ENCODE measurements at places on chromosomes 16 and 17.

- no peak for DNase-seq
Measured at GRCh38 chr17:7409716-7410115, 2.1 kb downstream of the NLGN2 start.

DNA sequence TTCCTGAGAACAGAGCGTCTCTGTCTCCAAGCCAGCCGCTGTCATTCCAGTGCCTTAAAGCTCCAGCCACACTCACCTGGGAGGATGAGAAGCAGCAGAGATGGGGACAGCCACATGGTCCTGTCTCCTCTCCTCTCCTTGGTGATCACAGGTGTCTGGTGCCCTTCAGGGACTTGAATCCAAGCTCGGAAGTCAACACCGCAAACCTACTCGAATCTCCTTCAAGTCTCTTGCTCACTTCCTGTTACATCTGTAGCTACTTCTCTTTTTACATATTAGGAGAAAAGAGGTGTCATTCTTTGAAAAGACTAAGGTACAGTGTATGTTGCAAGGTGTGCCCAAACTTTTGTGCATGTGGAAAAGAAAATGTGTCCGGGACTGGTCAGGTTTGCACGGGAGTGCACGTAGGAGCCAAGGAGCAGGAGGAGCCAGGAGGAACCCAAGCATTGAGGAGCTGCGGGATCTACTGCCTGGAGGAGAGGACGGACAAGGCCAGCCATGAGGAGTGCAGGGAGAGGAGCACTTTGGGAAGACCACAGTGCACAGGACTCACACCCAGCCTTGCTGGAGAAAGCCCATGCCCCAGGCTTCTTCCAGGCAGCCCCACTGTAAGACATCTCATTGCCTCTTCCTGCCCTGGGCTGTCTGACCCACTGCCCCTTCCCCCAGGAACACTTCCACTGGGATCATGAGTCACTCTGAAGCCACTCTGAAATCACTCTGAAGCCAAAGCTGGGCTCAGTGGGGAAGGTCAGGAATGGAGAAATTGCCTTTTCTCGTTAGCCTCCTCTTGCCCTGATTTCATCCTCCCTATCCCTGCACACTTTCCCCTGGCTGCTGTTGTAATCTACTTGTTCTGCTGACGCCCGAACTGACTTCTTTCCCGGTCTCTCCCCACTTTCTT lies at the start of gene CD300LD:
Gene CD300LD (minus strand): TSS at position 197 of the 904 bp plus-strand sequence. CDS start 81 bp downstream, at position 116.
- DNase-seq = no peak

DNA sequence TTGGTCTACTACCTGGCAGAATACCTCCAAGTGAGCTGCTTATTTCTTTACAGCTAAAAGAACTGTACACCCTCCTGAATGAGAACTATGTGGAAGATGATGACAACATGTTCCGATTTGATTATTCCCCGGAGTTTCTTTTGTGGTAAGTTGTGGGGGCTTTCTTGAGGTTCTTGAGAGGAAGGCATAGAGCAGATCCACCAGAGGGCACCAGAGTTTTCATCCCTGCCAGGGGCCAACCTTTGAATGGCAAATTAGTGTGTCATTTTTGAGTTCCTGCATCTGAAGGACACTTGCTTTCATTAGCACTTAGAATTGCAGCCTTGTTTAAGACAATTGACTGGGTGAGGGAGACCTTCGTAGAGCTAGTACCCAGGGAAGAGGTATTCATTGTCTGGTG lies 35.0 kb downstream of the NMT1 start:
- DNase-seq = peak; percentile 35

DNA sequence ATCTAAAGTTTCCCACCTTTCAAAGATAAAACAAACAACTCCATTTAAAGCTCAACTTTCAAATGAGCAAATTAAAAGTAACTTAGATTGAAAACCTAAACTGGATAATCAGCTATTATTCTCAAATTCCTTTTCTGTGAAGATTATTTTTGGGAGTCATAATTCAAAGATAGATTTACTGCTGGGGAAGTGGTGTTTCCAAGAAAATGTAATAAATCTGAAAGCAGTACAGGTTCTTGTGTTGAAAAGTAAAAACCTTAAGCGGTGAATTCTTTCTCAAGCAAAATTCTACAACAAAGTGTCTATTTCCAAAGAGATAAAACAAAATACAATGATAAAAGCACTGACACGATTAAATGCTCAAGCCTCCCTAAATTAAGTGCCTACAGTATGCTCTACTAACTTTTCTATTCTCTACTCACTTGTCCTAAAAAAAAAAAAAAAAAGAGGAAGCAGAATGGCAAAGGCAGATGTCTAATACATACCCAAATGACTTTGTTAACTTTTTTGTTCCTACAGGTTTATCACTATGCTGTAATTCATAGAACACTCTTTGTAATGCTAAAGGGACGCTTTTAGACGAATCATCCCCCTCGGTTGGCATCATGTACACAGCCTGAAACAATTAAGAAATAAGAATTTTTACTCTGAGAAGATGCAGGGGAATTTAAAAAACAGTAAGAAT lies 34.5 kb downstream of the LITAFD start:
- DNase-seq = no peak

DNA sequence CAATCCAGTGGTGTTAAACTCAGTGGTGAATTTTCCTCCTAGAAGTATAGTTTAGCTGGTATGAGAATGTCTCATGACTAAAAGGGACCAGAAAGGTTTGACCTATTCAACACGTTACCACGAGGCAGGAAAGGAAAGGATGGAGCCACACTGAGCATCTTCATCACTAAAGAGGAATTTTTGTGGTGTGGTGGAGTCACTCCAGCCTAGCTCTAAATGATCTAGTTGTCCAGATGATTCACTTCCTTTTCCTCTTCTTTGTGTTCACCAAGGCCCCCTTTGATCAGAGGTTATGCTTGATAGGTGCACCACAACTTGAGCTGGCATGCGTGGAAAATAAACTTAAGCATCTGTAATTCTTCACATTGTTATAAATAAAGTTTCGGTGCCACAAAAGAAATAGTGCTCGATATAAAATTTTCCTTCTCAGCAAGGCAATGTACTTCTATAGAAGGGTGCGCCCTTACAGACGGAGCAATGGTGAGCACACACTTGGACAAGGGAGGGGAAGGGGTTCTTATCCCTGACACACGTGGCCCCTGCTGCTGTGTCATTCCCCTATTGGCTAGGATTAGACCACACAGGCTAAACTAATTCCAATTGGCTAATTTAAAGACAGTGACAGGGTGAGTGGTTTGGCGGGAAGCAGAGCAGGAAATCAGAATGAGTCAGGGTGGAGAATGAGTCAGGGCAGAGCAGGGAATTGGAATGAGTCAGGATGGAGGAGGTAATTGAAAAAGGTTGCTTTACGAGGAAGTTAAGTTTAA lies 254.6 kb downstream of the HS3ST3A1 start:
- DNase-seq = no peak

- no peak for DNase-seq
Measured at GRCh38 chr17:41212524-41213169, 13.8 kb upstream of the KRTAP9-2 start.

- DNase-seq = no peak
Measured at GRCh38 chr16:21326459-21326858, 48.4 kb upstream of the CRYM start.

GRCh38 chr16:28084209-28084608 lies 20.7 kb upstream of the GSG1L start:
- DNase-seq = no peak

DNA sequence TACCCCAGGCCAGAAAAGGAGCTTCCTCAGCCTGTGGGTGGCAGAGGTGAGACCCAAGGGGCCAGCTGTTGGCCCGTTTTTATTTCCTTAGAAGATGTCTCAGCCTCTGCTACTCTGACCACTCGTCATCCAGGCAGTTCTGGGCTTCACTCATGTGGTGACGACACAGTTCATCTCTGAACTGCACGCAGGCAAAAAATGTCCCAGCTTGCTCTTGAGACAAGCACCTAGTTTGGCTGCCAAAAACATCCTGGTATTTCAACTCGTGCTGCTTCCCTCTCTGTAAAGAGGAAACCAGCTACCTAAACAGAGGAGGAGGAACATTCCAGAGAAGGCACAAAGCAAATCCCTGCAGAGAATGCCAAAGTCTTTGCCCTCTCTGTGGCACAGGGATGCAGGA lies 125.7 kb downstream of the XYLT1 start:
- no peak for DNase-seq

DNA sequence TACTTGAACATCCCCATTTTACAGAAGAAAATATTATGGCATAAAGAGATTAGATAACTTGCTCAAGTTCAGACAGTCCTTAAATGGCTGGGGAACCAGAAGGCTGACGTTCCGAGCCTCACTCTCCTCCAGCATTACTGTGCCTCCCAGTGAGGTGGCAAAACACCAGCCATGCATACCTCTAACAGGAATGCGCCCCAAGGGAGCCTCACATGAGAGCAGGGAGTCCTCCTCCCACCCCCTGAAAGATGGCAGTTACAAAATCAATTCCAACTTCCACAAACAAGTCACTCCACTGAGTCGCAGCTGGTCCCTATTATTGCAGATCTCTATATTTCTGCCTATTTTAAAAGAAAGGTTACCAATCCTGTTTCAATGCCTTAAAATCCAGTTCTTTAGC lies 55.5 kb downstream of the ANKFY1 start:
- no peak for DNase-seq

DNA sequence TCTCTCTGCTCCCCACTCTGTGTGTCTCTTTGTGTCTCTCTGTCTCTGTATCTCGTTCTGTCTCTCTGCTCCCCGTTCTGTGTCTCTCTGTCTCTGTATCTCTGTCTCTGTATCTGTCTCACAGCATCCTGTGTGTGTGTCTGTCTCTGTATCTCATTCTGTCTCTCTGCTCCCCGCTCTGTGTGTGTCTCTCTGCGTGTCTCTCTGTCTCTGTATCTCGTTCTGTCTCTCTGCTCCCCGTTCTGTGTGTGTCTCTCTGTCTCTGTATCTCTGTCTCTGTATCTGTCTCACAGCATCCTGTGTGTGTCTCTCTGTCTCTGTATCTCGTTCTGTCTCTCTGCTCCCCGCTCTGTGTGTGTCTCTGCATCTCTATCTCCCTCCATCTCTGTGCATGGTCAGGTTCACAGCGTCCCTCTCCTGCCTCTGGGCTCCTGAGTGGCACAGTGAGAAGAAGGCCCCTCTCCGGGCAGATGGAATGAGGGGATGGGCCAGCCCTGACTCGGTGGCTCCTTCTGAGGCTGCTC lies 38.9 kb upstream of the CIBAR2 start:
- DNase-seq = no peak

- DNase-seq = no peak
Measured at GRCh38 chr16:54381601-54382313, 95.2 kb upstream of the IRX3 start.

DNA sequence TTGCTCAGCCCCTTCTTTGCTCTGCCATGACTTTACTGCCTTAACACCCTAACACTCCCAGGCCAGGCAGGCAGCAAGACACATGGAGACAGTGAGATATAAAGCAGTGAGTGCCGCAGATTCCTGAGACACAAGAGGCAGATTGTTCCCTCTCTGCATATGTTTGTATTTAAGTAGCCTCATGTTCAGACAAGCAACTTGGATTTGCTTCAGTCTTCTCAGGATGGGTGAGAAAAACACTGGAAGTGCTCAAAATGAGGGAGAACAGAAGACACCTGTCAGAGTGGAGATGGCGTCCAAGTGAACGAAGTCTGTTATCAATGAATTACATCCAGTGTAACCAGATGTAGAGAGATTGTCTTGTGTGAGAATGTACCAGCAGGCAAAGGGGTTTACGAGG lies 86.8 kb downstream of the CES1 start:
- DNase-seq = no peak

Measured in hematopoietic multipotent progenitor cell treated with erythropoietin and hydrocortisone succinate and interleukin-3 and kit ligand, for 17 days (in vitro differentiated cells).